ENCODE measurements at places on chromosomes 3 and 15. TPM values are rescaled to one million over a fixed set of nuclear protein-coding genes. Genes with fewer than 3 reads are reported as not detected.

Gene IVD
- 33.4 TPM for total RNA-seq

Gene RHCG
- total RNA-seq: not detected

Gene PCYT1A
- total RNA-seq: 35.0 TPM

Gene CILP
- 38.1 TPM for total RNA-seq
